ENCODE measurements at places on chromosomes 11 and 22.

GRCh38 chr11:10291801-10292638 lies 2.0 kb downstream of the SBF2 start:
- DNase-seq: no peak

DNA sequence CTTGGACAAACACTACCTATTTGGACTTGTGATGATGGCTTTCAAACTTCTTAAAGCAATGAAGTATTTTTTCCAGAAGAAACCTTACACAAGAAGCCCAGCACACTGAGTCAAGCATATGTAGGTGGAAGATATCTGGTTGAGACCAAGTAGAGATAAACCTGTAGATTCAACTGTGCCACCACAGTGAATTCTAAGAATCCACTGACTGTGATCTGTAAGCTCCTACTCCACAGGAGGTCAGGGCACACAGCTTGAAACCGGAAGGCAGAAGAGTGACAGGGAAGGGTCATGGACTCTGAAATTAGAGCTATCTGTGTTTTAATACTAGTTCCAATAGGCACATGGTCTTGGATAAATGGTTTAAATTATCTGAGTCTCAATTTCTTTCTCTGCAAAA lies 404.5 kb downstream of the ETS1 start:
- no peak for DNase-seq

DNA sequence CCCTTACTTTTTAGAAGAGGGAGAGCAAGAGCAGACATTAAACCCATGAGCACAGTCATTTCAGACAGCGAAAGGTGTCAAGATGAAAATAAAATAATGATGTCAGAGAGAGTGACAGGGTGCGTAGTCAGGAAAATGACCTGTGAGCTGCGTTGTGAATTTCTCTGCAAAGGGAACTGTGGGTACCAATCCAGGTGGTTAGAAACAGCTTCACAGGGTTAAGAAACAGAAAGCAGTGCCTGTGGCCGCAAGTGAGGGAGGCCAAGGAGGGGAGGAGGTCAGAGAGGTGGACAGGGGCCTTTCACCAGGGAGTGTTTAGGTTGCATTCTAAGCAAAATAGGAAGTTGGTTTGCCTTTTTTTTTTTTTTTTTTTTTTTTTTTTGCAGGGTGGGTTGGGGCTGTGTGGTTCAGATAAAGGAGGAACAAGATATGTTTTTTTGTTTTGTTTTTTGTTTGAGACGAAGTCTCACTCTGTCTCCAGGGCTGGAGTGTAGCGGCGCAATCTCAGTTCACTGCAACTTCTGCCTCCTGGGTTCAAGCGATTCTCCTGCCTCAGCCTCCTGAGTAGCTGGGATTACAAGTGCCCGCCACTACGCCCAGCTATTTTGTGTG lies 7.9 kb downstream of the TIGD3 start:
- peak; percentile 52 for DNase-seq

DNA sequence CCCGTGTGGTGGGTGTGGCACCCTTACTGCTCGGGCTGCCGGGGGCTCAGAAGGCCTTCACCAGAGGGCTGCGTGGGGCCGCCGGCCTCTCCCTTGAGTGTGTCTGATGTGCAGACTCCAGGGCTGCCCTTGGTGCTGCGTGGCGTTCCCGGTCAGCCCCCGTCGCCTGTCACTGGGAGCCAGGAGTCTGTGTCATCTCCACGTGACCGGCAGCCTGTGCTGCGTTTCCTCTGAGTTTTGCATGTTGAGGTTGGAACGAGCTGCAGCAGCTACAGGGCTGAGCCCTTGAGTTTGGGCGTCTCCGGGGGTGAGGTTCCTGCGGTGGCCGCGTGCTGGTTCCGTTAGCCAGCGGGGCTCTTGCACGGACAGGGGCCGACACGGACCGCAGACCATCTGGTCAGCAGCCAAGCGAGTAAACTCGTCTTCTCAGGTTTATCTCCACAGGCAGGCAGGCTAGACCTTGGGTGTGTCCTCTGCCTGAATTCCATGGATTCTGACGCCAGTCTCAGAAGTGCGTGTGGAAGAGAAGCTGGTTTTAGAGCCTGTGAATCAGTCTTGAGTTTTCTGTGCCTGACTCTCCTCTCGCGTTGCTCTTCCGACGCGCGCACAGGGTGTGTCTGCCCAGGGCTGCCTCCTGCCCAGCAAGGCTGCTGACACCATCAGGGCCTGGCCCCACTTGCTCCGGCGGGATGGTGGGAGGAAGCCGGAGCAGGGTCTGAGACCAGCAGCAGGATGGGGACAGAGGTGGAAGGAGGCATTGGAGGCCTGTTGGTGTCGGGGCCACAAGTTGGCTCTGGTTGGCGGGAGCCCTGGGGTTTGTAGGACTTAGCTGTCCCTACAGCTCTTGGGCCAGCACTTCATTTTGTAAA lies 10.5 kb downstream of the PTDSS2 start:
- DNase-seq: no peak

GRCh38 chr22:22068025-22068424 lies 85.4 kb upstream of the TOP3B start:
- DNase-seq: no peak

DNA sequence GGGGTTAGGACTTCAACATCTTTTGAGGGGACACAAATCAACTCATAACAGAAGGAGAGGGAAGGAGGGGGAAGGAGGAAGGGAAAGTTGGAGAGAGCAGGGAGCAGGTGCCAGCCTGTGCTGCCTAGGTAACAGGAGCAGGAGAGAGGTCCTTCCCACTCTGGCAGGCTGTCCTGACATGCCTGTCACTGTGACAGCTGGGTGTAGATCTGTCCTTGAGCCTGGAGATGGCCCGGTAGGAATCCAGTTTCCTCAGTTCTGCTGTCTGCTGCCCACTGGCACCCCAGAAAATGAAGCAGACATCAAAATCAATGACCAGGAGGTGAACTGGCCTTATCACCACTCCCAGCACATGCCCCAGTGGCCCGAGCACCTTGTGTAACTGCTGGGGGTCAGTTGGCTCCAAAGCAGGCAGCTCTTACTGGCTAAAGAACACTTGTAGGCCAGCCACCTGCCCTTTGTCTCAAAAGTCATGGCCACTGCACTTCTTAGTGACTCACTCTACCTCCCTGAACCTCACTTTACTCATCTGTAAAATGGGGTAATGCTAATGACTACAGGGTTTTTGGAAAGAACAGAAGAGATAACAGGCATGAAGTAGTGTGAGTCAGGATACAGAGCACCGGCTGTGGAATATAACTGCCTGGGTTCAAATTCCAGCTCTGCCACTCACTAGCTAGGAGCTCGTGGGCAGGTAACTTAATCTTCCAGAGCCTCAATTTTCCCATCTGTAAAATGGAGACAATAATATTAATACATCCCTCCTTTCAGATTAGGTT lies 8.0 kb upstream of the TSPAN18 start:
- no peak for DNase-seq

- DNase-seq: no peak
Measured at GRCh38 chr22:25710501-25710900, 31.5 kb upstream of the MYO18B start.

DNA sequence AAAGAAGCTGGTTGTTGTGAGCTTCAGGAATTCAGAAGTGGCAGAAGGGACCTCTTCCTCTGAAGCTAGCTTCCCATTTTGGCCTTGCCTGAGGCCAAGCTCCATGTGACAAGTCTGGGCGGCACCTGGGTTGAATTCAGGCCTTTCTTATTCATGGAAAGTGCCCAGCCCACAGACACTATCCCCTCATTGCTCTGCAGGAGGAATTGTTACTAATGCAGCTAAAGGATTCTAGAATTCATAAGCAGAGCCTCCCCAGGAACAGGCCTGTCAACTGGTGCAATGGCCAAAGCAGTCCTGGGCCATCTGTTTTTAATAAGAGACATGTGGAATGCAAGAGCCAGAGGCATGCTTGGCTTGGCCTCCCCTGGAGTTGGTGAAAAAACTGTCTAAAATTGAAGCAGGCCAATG lies 71.4 kb downstream of the SLC1A2 start:
- DNase-seq: no peak

GRCh38 chr11:11227296-11228085 lies 125.6 kb downstream of the CSNK2A3 start:
- no peak for DNase-seq

- no peak for DNase-seq
Measured at GRCh38 chr11:11291041-11292015, 61.7 kb downstream of the CSNK2A3 start.

GRCh38 chr22:41929418-41929810 lies 2.8 kb upstream of the TNFRSF13C start:
- DNase-seq: no peak

DNA sequence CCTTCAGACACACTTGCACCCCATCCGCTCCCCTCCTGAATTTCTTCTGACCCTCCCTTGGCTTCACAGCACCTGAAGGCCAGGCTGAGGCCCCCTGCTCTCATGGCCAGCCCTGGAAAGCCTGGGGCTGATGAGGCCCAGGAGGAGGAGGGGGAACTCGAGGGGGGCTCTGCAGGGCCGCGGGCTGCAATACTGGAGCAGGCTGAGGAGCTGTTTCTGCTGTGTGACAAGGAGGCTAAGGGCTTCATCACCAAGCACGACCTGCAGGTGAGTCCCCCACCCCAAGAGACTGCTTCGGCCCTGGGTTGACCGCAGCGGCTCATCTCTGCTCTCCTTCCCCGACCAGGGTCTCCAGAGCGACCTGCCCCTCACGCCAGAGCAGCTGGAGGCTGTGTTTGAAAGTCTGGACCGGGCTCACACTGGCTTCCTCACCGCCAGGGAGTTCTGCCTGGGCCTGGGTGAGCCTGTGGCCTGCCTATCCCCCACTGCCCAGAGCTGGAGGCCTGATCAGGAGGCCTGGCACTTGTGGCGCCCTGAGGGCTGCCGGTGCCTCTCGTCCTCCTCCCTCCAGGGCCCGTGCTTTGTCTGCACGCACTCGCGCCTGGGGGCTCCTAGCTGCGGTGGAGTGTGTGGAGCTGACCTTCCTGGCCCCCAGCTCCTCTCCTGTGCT lies 922 bp downstream of the CRACR2B start:
- DNase-seq: no peak

DNA sequence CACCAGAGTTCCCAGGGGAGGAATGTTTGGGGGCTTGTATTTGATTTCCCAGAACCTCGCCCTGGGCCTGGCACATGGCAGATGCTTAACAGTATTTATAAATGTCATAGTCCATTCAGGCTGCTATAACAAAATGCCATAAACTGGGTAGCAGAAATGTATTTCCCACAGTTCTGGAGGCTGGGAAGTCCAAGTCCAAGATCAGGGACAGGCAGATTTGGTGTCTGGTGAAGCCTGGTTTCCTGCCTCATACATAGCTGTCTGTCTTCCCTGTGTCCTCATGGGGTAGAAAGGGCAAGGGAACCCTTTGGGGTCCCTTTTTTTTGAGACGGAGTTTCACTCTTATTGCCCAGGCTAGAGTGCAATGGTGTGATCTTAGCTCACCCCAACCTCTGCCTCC lies 24.0 kb downstream of the KCTD21 start:
- no peak for DNase-seq

GRCh38 chr11:76614471-76615179 lies 55.9 kb downstream of the LRRC32 start:
- DNase-seq: no peak

DNA sequence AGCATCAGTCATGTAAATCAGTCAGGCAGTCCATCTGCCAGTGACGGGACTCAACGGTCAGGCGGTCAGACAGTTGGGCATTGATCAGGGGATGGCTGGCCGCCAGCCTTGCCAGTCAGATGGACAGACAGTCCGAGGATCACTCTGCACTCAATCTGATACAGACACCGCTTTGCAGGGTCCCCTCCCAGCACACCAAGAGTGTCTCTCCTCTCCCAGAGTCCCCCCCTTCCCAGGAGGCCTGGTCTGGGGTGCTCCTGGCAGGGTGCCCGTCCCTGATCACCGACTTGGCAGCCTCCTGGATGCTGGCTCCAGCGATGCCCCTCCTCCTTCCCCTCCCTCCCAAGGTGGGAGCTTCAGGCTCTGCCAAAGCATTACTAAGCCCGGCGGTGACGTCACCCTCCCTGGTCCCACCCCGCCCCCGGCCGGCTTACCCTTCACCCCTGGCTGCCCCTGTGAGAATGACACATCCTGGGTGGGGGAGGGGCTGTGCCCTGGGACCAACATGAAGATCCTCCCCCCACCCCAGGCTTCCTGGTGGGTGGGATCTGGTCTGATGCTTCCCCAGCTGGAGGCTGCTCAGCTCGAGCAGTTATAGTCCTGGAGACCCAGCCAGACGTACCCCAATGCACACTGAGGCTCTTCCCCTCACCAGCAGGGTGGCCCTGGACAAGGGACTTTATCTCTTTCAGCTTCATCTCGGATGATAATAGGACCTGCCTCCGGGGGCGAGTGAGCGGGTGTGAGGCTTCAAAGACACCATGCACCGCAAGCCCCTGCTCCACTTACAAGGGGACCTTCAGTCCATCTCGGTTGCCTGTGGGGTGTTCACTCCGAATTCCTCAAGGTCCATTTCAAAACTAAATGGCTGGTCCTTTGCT lies 69.2 kb downstream of the CD82 start:
- no peak for DNase-seq

- DNase-seq: peak; percentile 30
Measured at GRCh38 chr11:95641495-95641894, 148.1 kb downstream of the FAM76B start.

GRCh38 chr11:129131316-129131715 lies 60.8 kb downstream of the ARHGAP32 start:
- no peak for DNase-seq

DNA sequence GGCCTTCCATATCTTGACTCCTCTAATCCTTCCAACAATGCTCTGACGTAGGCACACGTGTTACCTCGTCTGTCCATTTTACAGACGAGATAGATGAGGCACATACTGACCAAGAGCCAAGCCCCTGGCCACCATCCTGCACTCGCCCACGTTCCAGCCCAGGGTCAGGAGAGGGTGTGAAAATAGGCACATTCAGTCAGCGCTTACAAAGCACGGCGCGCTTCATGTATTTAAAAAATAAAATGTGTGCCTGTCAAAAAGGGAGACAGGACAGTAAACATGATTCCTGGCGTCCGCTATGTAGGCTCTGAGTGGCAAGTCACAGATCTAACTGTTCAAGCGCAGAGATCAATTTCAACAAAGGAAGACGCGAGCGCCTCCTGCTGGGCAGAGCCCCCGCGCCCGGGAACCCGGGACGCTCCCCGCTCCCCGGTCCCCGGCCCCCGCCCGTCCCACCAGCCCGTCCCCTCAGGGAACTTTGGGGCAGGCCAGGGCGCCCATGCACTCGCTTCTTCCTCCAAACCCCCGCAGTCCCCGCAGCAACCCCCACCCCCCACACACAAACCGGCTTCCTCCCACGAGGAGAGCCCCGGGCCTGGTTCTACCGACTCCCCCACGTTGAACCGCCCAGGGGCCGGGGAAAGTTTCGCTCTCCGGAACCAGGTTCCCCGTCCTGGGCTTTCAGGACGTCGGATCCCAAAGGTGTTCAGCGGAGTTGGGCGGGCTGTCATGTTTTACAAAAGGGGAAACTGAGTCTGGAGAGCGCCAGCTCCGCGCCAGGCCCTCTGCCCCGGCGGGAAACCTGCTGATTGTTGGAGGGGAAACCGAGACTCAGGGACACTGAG lies 10.4 kb upstream of the C1QTNF6 start:
- DNase-seq: peak; percentile 66
